Activated CD4-positive, alpha-beta T cell treated with anti-CD3 and anti-CD28 coated beads for 24 hours (primary cell): ENCODE measurements at places on chromosomes 16 and 17.

- no peak for DNase-seq
These were observed 491 bp downstream of the POLR2C start for GRCh38 chr16:57462978-57463362.

DNA sequence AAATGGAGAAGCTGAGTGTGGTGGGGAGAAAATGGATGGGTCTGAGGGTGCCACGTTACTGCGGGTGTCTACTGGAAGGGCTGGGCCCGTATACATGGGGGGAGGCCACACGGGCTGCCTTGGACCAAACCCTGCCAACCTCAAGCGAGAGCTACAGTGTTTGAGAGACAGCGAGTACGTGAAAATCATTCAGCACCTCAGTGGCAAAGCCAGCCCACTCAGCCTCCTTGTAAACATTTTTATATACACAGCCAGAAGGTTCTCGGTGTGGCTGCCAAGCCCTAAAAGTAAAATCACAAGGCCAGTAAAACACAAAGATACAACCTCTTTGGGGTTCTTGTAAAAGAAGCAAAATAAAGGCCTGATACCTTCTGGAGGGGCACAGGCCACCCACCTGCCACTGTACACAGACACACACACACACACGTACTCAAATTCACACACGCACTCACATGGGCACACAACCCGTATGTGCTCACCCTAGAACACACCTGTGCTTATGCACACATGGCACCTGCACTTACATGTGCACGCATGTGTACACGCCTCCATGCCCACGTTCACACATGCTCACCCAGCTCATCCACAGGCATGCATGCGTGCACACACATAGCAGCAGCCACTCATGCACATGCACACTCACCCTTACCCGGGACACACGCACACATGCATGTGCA is 102.8 kb downstream of the GSG1L start:
- no peak for DNase-seq

GRCh38 chr16:4203748-4204147 is 38.1 kb downstream of the SRL start:
- DNase-seq: no peak

- no peak for DNase-seq
These were observed at the start of gene TVP23A for GRCh38 chr16:10817963-10818941. TSS of gene TVP23A (minus strand) at chr16:10818794. CDS start at chr16:10818493, 301 bp downstream.

- DNase-seq: no peak
These were observed 62.0 kb upstream of the NUDT7 start for GRCh38 chr16:77660311-77660710.

GRCh38 chr16:25747160-25747758 is 55.5 kb downstream of the HS3ST4 start:
- DNase-seq: no peak

GRCh38 chr17:41360296-41360995 is 9.2 kb downstream of the KRT33B start:
- DNase-seq: no peak

- DNase-seq: no peak
These were observed 10.9 kb downstream of the CETP start for GRCh38 chr16:56972403-56973293.

DNA sequence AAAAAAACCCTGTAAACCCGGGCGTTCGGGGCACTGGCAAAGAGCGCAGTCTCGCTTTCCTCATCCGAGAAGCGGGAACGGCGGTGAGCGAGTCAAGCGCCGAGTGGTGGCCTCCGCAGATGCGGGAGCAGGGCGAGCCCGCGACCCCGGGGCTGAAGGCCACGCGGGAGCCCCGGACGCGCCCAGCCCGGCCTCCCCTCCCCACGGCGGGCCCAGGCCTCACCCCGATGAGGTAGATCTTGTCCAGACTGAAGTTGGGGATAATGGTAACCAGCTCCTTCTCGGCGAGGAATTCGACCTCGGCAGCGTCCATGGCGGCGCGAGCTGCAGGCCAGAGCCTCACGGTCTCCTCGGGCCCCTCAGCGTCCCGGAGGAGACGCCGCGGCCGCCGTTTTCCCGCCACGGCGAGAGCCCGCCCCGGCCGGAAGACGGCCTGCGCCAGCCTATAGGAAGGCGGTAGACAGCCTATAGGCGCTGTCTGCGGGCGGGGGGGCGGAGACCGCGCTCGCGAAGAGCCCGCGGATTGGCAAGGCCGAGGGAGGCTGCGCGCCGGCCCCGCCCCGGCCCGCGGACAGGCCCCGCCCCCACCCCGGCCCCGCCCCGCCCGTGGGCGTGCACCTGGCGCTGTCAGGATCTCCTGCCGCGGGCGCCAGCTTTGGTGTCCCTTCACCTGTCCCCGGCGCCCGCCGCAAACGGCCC is at the start of gene GINS2:
Gene GINS2, minus strand, starts transcription at position 369 of the 699 bp plus-strand sequence. Its CDS starts 56 bp downstream, at position 313.
- DNase-seq: peak; percentile 83

DNA sequence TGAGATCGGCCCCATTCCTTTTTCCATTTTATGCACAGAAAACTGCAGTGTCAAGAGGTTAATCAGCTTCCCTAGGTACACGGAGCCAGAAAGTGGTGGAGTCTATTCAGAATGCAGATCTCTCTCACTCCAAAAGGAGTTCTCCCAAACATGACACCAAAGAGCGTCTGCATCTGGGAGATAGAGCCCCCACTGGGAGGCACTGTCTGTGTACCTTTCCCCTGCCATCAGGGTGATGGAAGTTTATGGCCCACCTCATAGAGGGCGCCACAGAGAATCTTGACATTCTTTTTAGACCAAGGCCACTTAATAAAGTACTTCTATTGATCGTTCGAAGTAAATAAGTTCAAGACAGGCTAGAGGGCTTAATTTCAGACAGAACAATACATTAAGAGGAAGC is 493.7 kb upstream of the ERCC4 start:
- no peak for DNase-seq

- DNase-seq: no peak
These were observed 39.8 kb upstream of the TMC5 start for GRCh38 chr16:19377864-19378263.

GRCh38 chr16:10579965-10580882 is at the start of gene EMP2:
TSS of gene EMP2 (minus strand) at chr16:10580598. CDS start at chr16:10547617, 32,981 bp downstream.
- DNase-seq: no peak

DNA sequence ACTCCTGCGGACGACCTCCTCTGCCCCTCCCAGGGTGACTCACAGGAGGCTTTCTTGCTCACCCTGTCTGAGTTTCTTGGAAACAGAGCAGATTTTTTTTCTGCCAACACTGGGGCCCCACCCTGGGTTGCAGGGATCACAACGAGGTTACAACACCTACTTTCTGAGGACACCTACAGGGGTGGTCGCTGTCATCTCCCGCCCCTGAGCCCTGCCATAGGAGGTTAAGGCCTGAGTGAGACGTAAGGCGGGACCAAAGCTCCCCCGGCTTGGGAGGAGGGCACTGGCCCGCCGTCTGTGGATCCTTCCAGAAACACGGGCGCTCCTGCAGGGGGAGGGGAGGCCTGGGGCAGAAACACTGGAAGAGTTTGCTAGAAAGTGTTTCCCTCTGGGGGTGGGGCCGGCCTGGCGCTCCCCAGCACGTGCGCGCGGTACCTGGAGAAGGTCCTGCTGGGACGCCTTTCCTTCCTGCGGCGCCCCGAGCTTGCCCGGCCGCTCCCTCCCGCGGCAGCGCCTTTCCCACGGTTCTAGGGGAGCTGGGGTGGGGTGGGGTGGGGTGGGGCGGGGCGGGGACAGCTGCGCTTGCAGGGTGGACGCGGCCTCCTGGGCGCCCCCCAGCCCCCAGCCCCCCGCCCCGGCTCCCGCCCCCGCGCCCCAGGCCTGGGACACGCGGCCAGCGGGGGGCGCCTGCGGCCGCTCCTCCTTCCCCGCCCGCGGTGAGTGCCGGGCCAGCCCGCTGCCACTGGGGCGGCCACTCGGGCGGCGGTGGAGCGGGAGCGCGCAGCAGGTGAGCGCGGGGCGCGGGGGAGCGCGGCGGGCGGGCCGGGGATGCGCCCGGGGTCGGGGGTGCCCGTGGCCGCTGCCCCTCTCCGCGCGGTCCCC is 20.7 kb upstream of the ADCY7 start:
- peak; percentile 42 for DNase-seq

DNA sequence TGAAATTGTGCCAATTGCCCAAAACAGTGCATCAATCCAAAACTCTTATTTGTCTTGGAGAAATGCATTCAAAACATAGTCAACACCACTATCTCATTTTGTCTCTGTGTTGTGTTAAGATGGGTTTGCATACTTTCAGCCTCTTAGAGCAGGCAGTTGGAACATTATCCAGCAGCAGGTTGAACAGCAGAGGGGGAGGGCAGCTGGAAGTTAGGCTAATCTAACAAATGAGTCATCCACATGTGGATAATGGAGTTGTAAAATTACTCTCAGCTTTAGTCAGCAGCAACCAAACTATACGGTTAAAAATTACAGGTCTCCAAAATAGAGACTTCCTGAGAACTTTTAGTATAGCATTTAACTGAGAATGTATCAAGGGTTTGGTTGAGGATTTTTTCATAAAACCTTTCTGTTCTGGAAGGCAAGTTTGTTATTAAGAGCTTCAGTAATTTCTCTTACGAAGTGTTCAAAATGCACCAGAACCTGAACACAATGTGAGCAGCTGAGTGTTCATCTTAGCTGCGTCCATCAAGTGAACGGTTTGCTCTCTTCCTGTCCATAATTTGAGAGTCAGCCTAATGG is 46.3 kb downstream of the PRKCA start:
- no peak for DNase-seq

GRCh38 chr16:86018487-86018886 is 119.5 kb downstream of the IRF8 start:
- DNase-seq: no peak

DNA sequence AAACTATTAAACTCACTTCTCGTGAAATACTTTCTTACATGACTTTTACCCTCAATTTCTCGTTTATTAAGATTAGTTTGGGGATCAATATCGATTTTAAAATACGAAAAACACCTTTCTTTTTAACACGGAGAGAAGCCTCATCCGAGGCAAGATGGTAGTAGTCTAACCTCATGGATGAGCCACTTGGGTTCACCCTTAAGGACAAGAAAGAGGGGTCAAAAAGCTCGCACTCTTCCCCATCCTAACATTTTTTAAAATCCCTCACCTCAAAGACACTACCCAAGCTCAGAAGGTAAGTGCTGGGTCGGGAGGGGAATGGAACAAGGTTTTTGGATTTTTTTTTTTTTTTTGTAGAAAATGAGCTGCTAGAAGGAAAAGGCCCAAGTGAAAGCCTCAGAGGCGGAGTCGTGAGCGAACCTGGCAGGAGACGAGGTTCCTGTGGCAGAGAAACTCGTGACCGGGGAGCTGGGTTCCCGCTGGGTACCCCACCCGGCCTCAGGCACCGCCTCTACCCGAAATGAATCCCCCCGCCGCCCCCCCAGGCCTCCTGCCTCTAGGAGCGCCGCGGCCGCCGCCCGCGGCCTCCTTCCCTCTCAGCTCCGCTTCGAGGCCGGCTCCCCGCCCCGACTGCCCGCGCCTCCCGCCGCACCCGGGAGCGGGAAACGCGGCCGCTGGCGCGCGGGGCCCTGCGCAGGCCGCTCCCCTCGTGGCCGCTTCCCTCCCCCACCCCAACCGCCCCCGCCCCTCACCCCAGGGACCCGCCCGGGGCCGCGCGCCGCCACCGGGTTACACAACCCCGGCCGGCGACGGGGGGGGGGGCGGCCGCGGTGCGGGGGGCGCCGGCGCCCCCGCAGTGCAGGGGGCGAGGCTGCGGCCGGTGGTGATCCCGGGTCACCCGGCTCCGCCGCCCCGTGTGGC is 1.6 kb downstream of the NUFIP2 start:
- peak; percentile 13 for DNase-seq

GRCh38 chr16:23466162-23466885 is 13.3 kb upstream of the COG7 start:
- no peak for DNase-seq

DNA sequence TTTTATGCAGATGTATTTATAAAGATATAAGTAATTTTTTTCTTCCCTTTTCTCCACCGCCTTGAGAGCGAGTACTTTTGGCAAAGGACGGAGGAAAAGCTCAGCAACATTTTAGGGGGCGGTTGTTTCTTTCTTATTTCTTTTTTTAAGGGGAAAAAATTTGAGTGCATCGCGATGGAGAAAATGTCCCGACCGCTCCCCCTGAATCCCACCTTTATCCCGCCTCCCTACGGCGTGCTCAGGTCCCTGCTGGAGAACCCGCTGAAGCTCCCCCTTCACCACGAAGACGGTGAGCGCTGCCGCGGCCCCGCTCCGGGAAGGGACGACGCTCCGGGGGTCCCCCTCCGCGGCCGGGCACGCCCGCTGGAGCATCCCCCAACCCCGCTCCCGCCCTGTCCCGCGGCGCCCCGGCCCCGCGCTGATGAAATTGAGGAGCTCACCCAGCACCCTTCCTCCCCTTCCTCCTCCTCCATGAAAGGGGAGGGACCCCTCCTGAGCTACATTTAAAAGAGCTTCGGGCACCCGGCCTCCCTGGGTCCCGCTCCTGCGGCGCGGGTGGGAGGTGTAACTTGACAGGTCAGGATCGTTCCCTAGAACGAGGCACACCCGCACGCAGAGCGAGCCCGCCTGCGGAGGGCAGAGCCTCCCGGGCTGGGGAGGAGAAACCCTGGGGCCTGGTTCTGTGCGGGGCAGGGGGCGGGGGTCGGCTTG is 706 bp downstream of the HLF start:
- no peak for DNase-seq

- DNase-seq: no peak
These were observed 77.3 kb downstream of the WIPI1 start for GRCh38 chr17:68379692-68380677.

- no peak for DNase-seq
These were observed 13.1 kb downstream of the ABCA9 start for GRCh38 chr17:69047368-69048263.

- DNase-seq: no peak
These were observed 7.0 kb downstream of the CHAD start for GRCh38 chr17:50461550-50462132.

GRCh38 chr16:51034481-51035109 is 116.5 kb downstream of the SALL1 start:
- DNase-seq: no peak

DNA sequence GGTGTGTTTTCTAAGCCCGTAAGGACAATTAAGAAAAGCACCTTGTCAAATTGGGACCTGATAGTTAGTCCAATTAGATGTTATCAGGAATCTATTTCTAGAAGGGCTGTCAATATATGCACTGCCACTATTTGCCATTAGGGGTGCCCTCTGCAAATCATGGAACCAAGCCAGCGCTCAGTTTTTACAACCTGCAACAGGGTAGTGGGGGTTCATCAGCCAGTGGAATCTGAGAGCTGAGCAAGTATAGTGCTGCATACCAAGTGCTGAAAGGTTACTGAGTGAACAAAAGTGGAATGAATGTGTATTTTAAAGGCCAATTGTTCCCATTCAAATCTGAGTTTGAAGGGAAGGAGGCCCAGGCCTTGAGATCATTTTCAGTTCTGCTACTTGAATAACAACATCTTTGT is 10.4 kb downstream of the PRR11 start:
- peak; percentile 6 for DNase-seq

- DNase-seq: no peak
These were observed 71.4 kb downstream of the GNAO1 start for GRCh38 chr16:56262551-56263245.

GRCh38 chr16:17397499-17397891 is 73.3 kb downstream of the XYLT1 start:
- no peak for DNase-seq

GRCh38 chr17:17186051-17186450 is 20.1 kb downstream of the PLD6 start:
- DNase-seq: peak; percentile 48

GRCh38 chr17:17090642-17091103 is 48.4 kb downstream of the MPRIP start:
- DNase-seq: no peak

- no peak for DNase-seq
These were observed 12.1 kb upstream of the DHX8 start for GRCh38 chr17:43471585-43472160.

GRCh38 chr17:42553866-42554249 is 1.1 kb downstream of the HSD17B1 start:
- DNase-seq: no peak
